ENCODE measurements at places on chromosomes 16 and 17.

DNA sequence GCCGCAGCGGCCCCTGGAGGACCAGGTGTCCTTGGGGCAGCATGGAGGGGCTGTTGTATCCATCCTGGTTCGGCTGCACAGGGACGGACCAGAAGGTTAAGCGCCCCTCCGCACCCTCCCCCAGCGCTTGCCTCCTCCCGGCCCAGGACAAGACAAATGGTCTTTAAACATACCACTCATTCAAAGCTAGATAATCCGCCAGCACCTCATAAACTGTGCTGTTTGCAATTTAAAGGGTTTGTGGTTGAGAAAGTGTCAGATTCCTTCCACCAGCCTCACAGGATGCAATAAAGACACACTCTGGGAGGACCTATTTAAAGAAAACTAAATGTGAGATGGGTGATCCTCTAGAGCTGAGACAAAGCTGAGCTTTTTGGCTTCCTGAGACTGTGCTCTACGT lies 426.2 kb upstream of the EEF2KMT start:
- no peak for DNase-seq

GRCh38 chr16:84820305-84820684 lies 510 bp downstream of the CRISPLD2 start:
- no peak for DNase-seq

DNA sequence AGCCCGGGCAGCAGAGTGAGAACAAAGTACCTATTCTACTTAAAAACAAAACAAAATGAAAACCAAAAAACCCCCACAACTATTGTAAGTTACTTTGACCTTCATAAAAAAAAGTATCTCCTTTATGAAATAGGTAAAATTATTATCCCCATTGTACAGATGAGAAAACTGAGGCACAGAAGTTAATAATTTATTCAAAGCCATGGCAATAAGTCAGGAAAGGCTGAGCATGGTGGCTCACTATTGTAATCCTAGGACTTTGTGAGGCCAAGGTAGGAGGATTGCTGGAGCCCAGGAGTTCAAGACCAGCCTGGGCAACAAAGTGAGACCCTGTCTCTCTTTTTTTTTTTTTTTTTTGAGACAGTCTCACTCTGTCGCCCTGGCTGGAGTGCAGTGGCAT lies 30.5 kb downstream of the FCSK start:
- DNase-seq = no peak

DNA sequence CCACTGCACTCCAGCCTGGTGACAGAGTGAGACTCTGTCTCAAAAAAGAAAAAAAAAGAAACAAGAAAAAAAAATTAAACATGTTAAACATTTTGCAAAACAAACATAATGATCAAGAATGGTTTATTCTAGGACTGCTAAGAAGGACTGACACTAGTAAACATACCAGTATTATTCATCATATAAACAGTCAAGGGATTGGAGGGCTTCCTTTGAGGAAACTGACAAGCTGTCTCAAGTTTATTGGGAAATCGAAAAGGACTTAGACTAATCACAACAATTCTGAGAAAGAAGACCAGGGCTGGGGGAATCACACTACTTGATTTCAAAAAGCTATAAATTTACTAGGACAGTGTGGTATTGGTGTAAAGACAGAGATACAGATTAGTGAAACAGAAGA lies 75.5 kb downstream of the MYH10 start:
- DNase-seq = no peak

- DNase-seq = no peak
Observed at GRCh38 chr17:76481071-76481655, 13.8 kb downstream of the AANAT start.

- DNase-seq = no peak
Observed at GRCh38 chr17:12040478-12040877, 19.8 kb downstream of the MAP2K4 start.

GRCh38 chr17:1638171-1638590 lies 7.4 kb downstream of the SCARF1 start:
- DNase-seq = no peak

All from fibroblast of skin of left quadriceps (primary cell).